ENCODE measurements at places on chromosomes 7 and 10. TPM values are rescaled to one million over a fixed set of nuclear protein-coding genes. Genes with fewer than 3 reads are reported as not detected.
A peak's percentile ranks its signal among the peaks of the same experiment; 100 is the strongest.

Gene CFAP70
- total RNA-seq: 1.3 TPM

GRCh38 chr10:88672041-88672440, 7.8 kb downstream of the LIPF start:
- peak; percentile 61 for DNase-seq

DNA sequence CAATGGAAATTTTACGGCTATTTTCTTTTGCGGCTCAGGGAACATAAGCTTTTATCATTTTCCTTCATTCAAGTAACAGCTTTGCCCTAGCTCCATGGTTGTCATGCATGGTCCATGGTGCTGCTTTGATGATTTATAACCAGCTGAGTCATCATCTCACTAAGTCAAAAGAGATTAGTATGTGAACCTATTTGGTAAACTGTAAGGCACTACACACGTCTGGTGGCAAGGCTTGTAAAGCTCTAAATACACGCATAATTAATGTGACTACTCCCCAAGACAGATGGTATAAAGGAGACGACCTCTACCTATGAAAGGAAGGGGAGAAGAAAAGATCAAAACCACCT, 340.2 kb downstream of the KCNMA1 start:
- peak; percentile 68 for DNase-seq

Gene TAS2R5
- total RNA-seq: 1.0 TPM

Gene TFR2
- total RNA-seq: not detected

- DNase-seq: no peak
Observed at GRCh38 chr10:86759073-86759672, 2.8 kb downstream of the BMPR1A start.
